ENCODE measurements at places on chromosomes 5 and 9.

DNA sequence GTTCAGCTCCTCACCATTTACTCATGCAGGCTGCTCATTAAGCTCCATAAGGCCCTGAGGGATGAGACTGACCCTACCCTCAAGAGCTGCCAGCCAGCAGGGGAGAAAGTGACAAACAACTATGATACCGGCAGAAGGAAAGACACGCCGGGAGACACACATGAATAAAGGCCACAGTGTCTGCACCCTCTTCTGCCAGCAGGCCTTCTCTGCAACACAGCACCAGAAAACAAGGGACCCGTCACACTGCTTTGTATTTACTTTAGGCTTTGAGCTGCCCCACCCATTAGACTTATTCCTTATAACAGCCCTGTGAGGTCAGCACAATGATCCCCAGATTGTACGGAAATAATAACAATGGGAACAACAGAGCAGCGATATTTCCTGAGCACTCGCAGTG is 7.2 kb downstream of the GABBR2 start:
- DNase-seq: no peak

- DNase-seq: no peak
Measured at GRCh38 chr5:174518512-174518911, 205.9 kb upstream of the MSX2 start.

DNA sequence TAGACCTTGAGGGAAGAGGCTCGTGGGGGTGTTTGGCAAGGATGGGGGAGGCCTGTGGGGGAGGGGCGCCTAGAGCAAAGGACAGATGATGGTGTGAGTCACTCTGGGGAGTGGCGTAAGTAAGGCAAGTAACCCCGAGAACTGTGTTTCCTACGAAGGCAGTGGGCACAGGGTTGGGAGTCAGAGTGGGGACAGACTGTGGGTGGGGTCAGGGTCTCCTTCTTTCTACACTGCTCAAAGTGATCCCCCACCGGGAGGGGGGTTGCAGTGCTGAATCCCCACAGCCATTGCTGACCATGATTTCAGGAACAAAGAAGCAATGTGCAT is 136.8 kb downstream of the TENT4A start:
- peak; percentile 50 for DNase-seq

DNA sequence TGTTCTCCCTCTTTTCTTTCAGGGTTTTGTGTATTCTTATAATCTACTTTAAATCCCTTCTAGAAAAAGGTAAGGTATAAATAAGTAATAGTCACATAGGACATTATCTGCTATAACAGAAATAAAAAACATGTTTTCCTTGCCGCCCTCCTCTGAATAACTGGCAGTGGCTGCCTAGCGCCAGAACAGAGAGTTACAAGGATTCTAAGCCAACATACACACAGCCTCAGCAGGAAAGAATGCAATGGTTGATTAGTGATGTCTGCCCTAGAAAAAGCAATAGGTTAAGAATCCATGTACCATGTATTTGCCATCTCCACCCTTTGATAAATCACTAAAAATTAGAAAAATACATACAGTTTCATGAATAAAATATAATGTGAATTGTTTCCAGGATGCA is 4.9 kb downstream of the MED27 start:
- DNase-seq: no peak

DNA sequence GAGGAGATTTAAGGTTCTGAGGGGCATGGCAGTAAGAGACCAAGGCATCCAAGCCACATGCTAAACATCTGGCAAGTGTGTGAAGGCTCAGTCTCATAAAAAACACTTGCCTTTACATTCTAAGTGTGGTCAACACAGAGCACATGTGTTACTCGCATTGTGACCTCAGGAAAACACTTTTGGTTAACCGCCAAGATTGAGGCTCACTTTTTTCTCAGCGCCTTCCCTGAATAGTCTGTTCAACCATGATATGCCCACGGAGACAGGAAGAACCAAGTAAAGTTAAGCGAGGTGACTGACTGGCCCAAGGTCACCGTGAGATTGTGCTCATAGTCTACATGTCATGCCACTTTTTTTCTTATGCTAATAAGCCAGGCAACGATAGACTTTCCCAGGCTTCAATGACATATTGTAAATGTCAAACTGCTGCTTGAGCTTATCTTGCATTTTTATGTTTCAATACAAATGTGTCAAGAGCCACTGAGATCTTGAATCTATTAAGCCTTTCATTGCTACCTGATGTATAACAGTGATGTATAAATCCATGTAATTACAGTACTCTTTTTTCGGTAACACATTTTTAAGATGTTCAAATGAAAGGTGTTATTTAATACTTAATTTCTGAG is 21.1 kb upstream of the IL9 start:
- no peak for DNase-seq

- DNase-seq: peak; percentile 33
Measured at GRCh38 chr5:140245341-140245740, 57.6 kb downstream of the PFDN1 start.

DNA sequence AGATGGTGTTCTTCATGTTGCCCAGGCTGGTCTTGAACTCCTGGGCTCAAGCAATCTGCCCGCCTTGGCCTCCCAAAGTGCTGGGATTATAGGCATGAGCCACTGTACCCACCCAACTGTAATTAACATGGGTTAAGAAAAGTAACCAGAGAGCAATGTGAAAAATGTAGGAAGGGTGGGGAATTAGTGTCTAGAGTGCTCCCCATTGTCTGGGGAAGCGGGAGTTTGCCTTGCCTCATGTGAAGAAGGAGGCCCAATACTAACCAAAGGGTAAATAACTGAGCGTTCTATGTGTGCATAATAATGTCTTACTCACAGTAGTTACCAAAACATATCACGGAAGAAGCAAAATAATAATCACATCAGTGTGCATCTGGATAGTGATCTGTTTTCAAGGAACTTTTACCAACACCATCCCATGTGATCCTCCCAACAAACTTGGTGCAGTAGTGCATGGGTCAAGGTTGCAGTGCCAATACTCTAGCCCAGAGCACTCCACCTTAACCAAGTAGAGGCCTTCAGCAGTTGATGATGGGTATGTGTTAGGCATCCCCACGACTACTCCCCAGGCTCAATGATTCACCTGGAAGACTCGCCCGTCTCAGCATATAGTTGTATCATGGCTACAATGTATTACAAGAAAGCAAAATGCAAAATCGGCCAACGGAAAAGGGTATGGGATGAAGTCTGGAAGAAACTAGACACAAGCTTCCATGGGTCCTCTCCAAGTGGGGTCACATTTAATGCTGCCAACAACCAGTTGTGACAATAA is 26.2 kb downstream of the GNAQ start:
- no peak for DNase-seq

GRCh38 chr9:109355564-109356297 is 34.9 kb upstream of the EPB41L4B start:
- no peak for DNase-seq

- DNase-seq: no peak
Measured at GRCh38 chr9:86562691-86563090, 208.5 kb upstream of the TUT7 start.

DNA sequence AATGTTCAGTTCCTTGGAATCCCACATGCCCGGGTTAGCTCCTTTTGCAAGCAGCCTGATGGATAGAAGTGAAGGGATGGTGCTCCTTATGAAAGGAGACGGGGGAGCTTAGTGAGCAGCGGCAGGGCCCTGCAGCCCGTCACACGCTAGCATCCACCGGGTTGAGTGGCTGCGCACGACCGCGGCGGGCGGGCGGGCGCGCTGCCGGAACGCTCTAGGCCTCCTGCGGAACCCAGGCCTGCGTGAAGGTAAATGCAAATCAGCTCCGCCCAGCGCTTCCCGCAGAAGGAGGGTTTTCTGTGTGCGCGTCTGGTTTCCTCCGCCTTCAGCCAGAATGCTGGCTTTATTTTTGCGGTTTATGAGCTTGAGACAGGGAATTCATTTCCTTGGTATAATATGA is 19.8 kb downstream of the IL12B start:
- peak; percentile 57 for DNase-seq

GRCh38 chr9:89548071-89548638 is 50.2 kb upstream of the SEMA4D start:
- DNase-seq: peak; percentile 48

- DNase-seq: no peak
Measured at GRCh38 chr9:119052339-119053030, 316.8 kb downstream of the BRINP1 start.

DNA sequence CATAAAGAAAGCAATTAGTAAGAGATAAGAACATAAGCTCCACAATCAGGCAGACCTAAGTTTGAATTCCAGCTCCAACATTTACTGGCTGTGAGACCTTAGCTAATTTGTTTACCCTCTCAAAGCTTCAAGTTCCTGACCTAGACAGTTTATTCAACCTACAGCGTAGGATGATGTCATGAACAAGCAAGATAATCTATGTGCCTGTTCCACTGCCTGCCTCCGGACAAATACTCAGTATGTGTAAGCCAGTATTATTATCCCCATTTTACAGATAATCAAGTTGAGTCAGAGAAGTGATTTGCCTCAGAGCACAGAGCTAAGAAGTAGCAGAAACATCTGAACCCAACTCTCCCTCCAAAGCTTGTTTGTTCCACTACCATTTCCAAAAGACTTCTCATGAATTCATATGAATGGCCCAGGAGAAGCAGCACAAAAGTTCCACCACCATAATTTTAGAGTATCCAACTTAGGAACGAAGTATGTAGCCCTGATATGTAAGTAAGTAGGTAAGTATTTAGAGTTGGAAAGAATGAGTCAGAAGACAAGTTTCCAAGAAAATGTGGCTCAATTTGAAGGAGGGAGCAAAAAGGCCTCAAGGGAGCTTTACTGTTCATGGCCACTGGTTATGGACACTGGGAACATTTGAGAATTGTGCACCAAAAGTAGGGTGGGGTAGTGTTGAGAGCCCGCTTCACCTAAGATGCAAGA is 398.2 kb downstream of the NFIB start:
- no peak for DNase-seq

GRCh38 chr5:170743876-170744212 is 39.7 kb upstream of the GABRP start:
- no peak for DNase-seq

GRCh38 chr9:87611776-87612175 is 114.1 kb downstream of the DAPK1 start:
- no peak for DNase-seq

GRCh38 chr5:12672141-12672540 is 767.9 kb upstream of the CTNND2 start:
- no peak for DNase-seq

- no peak for DNase-seq
Measured at GRCh38 chr5:65928322-65928752, 2.0 kb downstream of the ERBIN start.

DNA sequence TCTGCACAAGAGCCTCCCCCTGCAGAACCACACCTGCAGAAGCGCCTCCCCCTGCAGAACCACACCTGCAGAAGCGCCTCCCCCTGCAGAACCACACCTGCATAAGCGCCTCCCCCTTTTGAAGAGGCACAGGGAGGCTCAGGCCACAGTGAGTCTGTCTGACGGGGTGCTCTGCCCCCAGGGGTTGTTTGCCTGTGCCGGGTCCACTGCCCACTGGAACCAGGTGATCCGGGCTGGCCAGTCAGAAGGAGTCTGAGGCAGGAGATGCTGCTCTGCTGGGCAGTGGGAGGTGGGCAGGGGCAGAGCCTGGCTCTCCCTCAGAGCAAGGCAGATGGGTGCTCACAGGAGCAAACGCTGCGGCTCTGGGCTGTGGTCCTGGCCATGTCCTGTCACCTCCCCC is 60.8 kb upstream of the RNU6ATAC start:
- DNase-seq: no peak

- no peak for DNase-seq
Measured at GRCh38 chr9:126459965-126460843, 133.6 kb downstream of the MVB12B start.

- no peak for DNase-seq
Measured at GRCh38 chr5:40491644-40492043, 188.1 kb upstream of the PTGER4 start.

DNA sequence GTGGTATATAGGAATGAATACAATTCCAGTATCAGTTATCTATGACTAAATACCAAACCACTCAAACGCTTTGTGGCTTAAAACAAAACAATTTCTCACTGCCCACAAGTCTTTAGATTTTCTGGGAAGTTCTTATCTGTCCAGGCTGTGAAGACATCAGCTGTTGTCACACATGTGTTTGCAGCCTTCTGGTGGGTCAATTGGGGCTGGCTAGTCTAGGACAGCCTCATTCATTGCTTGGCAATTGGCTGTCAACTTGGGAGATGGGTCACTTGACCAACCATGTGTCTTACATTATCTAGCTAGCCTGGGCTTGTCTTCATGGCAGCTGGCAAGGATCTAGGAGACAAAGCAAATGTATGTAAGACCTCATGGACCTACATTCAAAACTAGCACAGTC is 53.8 kb upstream of the PAPPA start:
- no peak for DNase-seq

GRCh38 chr9:36934478-36935065 is 99.5 kb downstream of the PAX5 start:
- DNase-seq: no peak

GRCh38 chr5:171705036-171705435 is 80.6 kb upstream of the SMIM23 start:
- DNase-seq: no peak

GRCh38 chr9:31799953-31800609 is 584.4 kb upstream of the ACO1 start:
- no peak for DNase-seq

GRCh38 chr5:160641405-160641804 is 210.6 kb downstream of the ATP10B start:
- no peak for DNase-seq

GRCh38 chr5:89401012-89401411 is 518.0 kb upstream of the MEF2C start:
- DNase-seq: no peak

DNA sequence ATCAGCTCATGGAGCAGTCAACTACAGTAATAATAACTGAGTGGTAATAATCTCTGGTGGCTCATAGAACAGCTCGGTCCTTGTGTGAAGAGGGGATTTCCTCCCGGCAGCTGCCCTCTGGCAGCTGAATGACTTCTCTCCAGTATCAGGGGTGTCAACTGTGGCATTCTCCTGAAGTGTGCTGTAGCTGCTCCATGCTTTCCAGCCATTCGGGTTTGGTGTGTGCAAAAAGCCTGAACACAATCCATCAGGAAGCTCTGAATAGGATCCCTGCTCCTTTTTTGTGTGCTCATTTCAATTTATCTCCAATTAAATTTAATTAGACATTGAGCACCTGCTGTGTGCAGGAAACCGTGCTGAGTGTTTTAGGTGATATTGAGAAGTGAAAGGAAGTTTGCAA is 59.8 kb upstream of the BARX1 start:
- no peak for DNase-seq

GRCh38 chr5:128259607-128260021 is 176.0 kb downstream of the SLC12A2 start:
- DNase-seq: no peak

GRCh38 chr9:93222890-93223259 is 38.9 kb downstream of the WNK2 start:
- DNase-seq: no peak

DNA sequence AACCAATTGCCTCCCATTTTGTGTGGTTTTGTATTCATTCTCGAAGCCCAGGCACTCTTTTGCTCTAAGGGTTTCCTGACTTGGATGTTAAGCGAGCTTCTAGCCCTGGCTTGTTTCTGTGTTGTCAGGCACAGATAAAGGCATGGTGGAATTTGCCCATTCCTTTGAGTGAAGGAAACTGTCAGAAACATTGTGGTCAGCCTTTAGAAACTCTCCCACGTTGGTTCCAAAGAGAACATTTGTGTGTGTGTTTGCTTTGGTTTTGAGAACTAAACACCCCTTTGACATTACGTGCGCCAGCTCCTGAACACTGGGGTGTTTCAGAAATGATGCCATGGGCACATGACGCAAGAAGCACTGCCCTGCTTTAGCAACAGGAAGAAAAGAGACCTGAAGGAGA is 320.9 kb downstream of the NTRK2 start:
- no peak for DNase-seq
